ENCODE measurements at places on chromosomes 7 and 10.

DNA sequence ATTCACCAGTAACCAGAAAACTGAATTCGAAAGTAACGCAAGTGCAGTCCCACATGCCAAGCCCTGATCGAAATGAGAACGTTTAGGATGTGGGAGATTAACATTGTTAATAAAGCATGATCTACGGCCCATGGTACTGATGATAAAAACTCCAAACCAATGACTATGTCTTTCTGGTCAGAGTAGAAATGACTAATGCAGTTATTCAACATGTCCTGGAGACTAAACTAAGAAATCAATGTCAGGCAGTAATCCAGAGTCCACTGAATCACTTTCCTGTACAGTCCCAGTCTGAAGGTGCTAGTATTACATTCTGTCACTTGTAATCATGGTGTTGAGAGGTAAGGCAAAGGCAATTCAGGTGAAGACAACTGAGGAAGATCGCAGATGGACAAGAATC lies 14.4 kb downstream of the NPSR1 start:
- no peaks in the 10 kb centered on the region for H3K36me3 ChIP-seq
- no peak overlapping the region for H3K4me3 ChIP-seq
- no peaks in the 10 kb centered on the region for H3K4me1 ChIP-seq

- no peaks in the 10 kb centered on the region for H3K36me3 ChIP-seq
- peaks cover 55% of the 10 kb centered on the region for H3K27me3 ChIP-seq
- no peak for DNase-seq
- no peak overlapping the region for H3K4me3 ChIP-seq
- no peaks in the 10 kb centered on the region for H3K4me1 ChIP-seq
These were observed 305.4 kb upstream of the PODXL start for GRCh38 chr7:131861620-131862346.

GRCh38 chr10:123402656-123403055 lies 248.5 kb downstream of the BUB3 start:
- H3K4me3 ChIP-seq: no peak overlapping the region
- H3K4me1 ChIP-seq: no peaks in the 10 kb centered on the region
- no peaks in the 10 kb centered on the region for H3K27me3 ChIP-seq
- no peak for DNase-seq
- H3K27ac ChIP-seq: no peak overlapping the region
- H3K36me3 ChIP-seq: no peaks in the 10 kb centered on the region

DNA sequence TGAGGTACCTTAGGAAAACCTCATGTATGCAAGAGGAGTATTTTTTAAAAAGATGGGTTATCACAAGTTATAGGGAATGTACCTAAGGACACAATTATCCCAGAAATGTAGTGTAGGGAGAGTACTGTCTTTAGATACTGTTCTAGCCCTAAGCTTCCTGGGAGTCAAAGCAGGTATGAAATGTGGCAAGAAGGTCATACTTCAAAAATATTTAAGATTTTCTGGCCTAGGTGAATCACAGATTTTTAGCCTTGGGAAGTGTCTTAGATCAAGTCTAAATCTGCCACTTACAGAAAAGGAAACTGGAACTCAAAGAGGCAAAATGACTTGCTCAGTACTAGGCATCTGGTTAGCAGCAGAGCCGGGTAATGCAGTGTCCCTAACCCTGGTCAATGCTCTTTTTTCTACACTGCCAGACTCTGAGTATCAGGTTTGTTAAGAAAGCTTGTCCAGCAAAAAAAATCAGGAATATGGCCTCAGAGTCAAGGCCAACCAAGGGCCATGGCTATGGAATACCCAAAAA lies 13.9 kb downstream of the PIK3AP1 start:
- H3K4me3 ChIP-seq: no peak overlapping the region
- no peaks in the 10 kb centered on the region for H3K36me3 ChIP-seq
- no peaks in the 10 kb centered on the region for H3K4me1 ChIP-seq

DNA sequence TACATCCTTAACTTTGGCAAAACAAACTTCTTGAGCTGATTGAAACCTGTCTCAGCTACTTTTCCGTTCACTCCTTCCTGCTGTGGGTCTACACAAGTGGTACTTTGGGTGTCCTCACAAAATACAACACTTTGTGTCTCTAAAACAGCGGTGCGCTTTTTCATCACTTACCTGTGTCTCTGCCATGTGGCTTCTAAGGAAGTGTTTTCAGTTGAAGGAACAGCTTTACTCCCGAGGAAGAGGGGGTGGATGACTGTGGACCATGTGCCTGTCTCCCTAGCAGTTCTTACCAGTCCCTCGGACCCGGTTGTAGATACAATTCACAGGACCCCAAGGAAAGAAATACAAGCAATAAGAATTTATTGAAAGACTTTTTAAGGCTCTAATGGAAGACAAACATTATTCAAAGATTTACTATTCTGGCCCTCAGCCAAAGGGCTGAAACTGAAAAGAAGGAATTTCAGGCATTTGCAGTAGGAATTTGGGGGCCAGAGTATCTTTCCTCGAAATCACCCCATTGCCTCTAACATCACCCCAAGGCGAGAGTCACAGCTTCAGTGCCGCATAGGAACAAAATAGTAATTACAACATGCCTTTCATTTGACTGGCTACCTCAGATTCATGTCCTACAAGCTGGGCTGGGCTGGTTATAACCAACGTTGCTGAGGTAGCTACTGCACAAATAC lies 246.3 kb downstream of the ACTR3B start:
- DNase-seq: no peak
- H3K4me1 ChIP-seq: no peaks in the 10 kb centered on the region
- no peak overlapping the region for H3K4me3 ChIP-seq
- no peak overlapping the region for H3K27ac ChIP-seq
- H3K27me3 ChIP-seq: peaks cover 94% of the 10 kb centered on the region

DNA sequence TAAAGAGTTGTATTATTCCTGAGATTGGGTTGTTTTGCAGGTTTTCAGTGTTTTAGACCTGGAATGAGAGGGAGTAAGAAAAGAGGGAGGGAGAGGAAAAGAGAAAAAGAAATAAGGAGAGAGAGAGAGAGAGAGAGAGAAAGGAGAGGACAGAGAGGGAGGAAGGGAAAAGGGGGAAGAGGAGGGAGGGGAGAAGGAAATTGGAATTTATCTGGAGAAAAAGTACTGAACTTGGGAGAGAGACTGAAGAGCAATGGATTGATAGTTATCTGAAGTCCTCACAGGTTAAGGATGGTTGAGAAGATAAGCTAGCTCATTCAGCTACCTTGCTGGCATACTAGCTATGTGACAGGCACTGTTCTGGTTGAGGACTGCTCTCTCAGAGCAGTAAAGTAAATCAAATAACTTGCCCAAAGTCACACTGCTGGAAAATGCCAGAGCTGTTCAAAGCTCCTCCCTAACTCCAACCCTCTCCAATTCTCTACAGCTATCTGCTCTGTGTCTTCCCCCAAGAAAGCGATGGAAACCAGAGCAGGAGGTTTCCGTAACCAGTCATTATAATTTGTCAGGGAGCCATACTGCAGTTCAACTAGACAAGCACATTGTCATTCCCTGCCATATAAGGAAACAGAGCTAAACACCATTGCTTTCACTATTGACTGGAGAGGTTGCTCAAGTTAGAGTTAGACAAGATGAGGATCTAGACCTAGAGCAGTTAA lies 10.7 kb downstream of the CALD1 start:
- H3K4me1 ChIP-seq: no peaks in the 10 kb centered on the region
- H3K36me3 ChIP-seq: no peaks in the 10 kb centered on the region
- no peak for DNase-seq
- H3K27ac ChIP-seq: no peak overlapping the region
- no peaks in the 10 kb centered on the region for H3K27me3 ChIP-seq

- H3K36me3 ChIP-seq: no peaks in the 10 kb centered on the region
- no peaks in the 10 kb centered on the region for H3K4me1 ChIP-seq
- peaks cover 23% of the 10 kb centered on the region for H3K27me3 ChIP-seq
- no peak for DNase-seq
- no peak overlapping the region for H3K27ac ChIP-seq
- no peak overlapping the region for H3K4me3 ChIP-seq
These were observed 291.3 kb downstream of the POU6F2 start for GRCh38 chr7:39269034-39269433.

- no peak for DNase-seq
- H3K27me3 ChIP-seq: no peaks in the 10 kb centered on the region
- H3K27ac ChIP-seq: no peak overlapping the region
- no peak overlapping the region for H3K4me3 ChIP-seq
- H3K4me1 ChIP-seq: no peaks in the 10 kb centered on the region
These were observed 605.1 kb downstream of the SORCS1 start for GRCh38 chr10:106559442-106559841.

DNA sequence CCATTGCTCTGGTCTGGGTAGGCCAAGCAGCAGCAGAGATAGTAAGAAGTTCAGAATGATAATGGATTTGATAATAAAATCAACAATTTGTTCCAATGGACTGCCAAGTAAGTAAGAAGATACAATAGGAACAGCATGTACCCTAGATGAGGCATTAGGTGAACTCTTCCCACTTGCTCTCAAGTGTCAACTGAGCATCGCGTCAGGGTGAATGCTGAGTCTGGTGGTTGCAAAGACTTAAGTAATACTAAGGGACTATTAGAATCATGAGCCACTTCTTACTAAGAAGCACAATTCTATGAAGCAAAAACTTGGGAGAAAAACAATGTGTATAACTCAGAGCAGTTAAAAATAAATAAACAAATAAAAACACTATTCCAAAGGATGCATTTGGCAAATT lies 54.5 kb downstream of the LRRN3 start:
- H3K4me1 ChIP-seq: no peaks in the 10 kb centered on the region
- no peak overlapping the region for H3K4me3 ChIP-seq
- H3K36me3 ChIP-seq: no peaks in the 10 kb centered on the region

- no peaks in the 10 kb centered on the region for H3K36me3 ChIP-seq
- no peaks in the 10 kb centered on the region for H3K27me3 ChIP-seq
- no peaks in the 10 kb centered on the region for H3K4me1 ChIP-seq
- no peak for DNase-seq
These were observed 74.2 kb downstream of the ARMC3 start for GRCh38 chr10:23001901-23002516.

GRCh38 chr7:75888464-75889222 lies 9.8 kb downstream of the RHBDD2 start:
- no peak overlapping the region for H3K27ac ChIP-seq
- peaks cover 8% of the 10 kb centered on the region for H3K36me3 ChIP-seq
- DNase-seq: no peak
- H3K4me3 ChIP-seq: no peak overlapping the region
- H3K27me3 ChIP-seq: no peaks in the 10 kb centered on the region

All from PC-9 (cell line).